Myocyte (in vitro differentiated cells): ENCODE measurements at places on chromosomes 5 and 9. TPM values are rescaled to one million over a fixed set of nuclear protein-coding genes. Genes with fewer than 3 reads are reported as not detected.

Gene MYOZ3
- 0.16 and 0.40 TPM in 2 replicates for total RNA-seq

Gene ACTBL2
- total RNA-seq, result not detected in 2 replicates

Gene PSAT1
- 47.0 and 48.0 TPM in 2 replicates for total RNA-seq

Gene ZNF658
- 4.6 and 5.3 TPM in 2 replicates for total RNA-seq

Gene GNA14
- total RNA-seq, result 0.21 TPM in 1 of 2 replicates, not detected in the other

Gene TGFBI
- total RNA-seq, result 758 and 1,068 TPM in 2 replicates

Gene CAST
- total RNA-seq, result 146 and 183 TPM in 2 replicates
